Stimulated activated CD8-positive, alpha-beta memory T cell treated with anti-CD3 and anti-CD28 coated beads, Interleukin-15, amount 100 ng/mL, for 4 hours (primary cell): ENCODE measurements at places on chromosomes 7 and 10.

DNA sequence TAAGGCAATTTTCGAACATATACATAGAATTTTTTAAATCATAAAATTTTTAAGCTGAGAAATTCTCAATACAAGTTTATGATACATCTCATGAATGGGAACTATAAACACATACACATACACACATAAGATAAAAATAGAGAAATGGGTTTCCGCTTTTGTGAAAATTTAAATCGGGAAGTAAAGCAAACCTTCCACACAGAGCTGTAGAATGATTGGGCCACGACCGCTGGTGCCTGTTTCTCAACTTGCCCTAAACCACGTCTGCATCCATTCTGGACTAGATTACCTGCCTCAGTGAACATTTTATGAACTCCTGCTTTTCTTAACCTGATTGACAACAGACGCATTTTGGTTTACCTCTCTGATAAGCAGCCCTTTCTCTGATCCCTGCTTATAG is 264.4 kb downstream of the SKAP2 start:
- no peak for DNase-seq

- no peak for DNase-seq
Measured at GRCh38 chr7:108335269-108335918, 120.8 kb downstream of the NRCAM start.

DNA sequence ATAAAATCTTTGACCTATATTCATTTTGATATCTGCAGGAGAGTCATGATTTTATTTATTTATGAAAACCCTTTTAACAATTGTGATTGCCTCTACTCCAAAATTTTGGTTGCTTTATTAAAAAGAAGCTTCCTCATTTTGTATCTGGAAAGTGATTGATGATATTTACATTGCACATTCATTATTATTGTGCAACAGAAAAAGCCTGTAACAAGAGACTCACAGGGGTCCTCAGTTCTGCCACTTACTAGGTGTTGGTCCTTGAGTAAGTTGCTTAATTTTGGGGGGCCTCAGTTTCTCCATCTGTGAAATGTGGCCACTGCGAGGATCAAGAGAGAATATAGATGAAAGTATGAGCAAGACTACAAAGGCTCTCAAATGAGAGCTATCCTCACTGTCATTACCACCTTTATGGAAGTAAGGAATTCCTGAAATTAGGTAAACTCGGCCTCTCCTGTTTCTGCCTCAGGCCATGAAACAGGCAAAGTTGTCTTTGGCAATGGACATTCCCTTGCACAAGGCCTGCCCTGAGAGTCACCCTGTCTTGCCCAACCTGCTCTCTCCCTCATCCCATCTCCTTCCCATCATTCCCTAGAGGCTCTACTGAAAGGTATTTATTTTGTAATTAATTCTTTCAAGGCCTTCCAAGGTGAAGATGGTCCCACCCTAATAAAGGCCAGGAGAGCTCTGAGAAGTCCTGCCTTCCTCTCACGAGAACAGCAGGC is 66.1 kb upstream of the ABLIM1 start:
- DNase-seq: no peak

DNA sequence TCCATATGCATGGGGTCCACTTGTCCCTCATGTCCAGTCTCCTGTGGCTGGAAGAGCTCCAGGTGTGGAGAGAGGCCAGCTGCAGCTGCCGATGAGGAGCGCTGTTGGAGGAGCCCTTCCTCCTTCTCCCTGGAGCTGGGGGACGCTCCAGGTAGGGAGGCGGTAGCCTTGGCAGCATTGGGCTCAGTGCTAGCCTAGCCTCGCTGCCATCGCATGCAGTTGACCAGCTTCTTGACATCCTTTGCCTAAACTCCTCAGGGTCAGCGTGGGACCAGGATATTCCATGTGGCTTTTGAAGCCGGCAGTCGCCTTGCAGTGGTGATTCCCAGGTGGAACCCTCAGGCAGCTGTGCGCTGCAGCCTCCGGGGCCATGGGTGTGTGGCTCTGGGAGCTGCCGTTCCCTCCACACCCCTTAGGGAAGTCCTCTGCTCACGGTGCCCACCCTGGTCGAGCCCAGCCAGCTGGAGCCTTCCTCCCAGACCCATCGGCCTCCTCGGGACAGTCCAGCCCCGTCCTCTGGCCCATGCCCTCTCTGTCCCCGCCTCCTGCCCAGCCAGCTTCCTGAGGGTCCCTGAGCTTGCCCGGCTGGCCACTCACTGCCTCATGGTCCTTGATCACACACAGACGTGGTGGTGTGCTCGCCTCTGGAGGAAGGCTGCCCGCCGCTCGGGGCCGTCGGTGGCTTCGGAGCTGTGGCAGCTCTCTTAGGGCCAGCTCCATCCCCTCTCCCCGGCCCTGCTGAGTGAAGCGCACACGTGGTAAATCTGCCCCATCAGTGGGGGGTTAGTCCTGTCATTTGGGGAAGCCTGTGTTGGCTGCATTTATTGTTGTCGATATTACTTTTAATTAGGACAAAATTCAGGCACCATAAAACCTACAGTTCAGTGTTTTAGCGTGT is 21.2 kb downstream of the INPP5A start:
- no peak for DNase-seq

- no peak for DNase-seq
Measured at GRCh38 chr10:6719561-6719960, 139.5 kb upstream of the PRKCQ start.

GRCh38 chr7:28474282-28474638 is 61.9 kb downstream of the CREB5 start:
- DNase-seq: no peak

DNA sequence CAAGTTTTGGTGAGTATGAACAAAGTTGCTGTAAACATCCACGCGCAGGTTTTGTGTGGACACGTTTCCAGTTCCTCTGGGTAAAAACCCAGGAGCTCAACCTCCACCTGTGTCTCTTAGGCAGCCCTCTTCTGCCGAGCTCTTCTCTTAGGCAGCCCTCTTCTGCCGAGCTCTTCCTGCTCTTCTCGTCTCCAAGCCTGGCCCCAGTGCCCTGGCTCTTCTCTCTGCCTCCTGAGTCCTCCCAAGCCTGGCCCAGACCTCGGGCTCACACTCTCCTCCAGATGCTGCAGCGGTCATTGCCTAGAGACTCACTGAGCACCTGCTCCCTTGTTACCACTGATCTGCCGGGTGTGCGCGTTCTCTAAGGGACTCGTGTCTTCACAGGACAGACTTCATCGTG is 38.7 kb upstream of the BNIP3 start:
- no peak for DNase-seq

- DNase-seq: no peak
Measured at GRCh38 chr10:47040681-47041080, 129.5 kb downstream of the PTPN20 start.

GRCh38 chr7:150444674-150445365 is 5.6 kb upstream of the GIMAP8 start:
- DNase-seq: no peak

GRCh38 chr10:99524050-99524666 is 8.6 kb upstream of the NKX2-3 start:
- DNase-seq: no peak

DNA sequence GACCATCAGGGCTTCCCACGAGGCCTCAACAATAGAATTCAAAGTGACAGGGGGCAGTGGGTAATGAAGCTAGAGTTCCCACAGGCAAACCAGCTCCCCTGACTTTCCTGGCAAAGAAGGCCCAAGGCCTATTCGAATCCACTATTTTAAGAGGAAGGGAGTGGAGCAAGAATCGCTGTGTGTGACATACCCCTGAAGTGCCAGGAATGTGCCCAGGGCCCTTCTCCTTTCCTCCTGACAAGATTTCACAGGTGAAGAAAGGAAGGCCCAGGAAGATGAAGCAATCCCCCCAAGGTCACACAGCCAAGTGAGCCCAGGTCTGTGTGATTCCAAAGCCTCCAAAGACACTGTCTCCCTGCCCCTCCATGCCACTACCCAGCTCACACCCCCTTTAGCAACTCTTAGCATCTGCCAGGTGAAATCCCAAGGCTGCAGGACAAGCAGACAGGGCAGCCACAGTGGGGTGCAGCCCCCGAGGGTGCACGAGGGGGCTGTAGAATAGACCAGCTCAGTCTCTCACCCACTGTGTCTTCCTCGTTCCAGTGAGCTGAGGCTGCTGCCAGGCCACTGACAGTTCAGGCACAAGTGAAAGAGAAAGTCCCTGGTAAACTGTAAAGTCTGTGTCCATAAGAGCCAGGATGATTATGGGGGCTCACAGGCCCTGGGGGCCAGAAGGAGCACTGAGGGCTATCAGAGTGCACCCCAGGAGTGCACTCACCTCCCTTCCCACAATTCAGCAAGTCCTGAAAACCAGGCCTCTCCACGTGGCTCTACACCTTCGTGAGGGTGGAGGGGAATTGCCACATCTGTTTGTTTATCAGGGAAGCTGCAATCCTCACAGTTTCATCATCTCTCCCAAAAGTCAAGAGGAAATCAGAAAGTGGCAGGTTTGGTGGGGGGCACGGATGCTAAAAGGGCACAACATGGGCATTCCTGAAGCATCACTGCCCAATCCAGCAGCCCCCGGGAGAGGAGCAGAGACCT is 70.8 kb upstream of the ZMIZ1 start:
- no peak for DNase-seq

GRCh38 chr7:111931016-111931517 is 275.1 kb downstream of the DOCK4 start:
- DNase-seq: no peak

DNA sequence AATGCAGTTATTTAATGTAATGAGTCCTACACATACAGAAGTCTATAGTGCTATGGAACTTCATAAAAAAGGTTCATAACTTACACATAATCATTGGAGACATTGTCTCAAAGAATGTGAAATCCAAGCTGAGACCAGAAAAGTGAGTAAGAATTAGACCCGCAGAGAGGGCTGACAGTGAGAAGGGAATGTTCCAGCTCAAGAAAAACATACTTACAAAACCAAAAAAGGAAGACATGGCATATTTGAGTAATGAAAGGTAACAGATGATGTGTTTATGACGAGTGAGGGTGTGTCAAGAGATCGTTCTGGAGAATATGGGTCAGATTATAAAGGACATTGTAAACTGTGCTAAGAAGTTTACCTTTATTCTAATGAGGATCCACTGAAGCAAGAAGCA is 566.5 kb downstream of the ATRNL1 start:
- no peak for DNase-seq

DNA sequence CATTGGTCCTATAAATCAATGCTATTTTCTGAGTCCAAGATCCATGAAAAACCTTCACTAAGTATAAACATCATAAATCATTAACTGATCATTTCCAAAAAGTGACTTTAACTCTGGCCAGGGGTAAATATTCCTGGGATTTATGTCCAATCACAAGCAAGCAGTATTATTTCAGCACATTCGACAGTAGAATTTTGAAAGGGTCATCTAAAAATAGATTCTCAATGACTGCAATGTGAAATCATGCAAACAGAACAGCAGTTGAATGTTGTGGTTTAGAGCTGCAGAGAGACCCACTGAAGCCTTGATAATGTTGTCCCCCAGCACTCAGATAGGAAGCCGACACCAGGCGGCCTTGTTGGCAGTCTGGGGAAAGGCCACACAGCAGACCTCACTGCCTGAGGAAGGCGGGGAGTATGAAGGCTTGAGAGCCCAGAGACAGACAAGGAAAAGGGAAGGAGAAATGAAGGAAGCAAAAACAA is 38.1 kb downstream of the FAM107B start:
- DNase-seq: no peak

DNA sequence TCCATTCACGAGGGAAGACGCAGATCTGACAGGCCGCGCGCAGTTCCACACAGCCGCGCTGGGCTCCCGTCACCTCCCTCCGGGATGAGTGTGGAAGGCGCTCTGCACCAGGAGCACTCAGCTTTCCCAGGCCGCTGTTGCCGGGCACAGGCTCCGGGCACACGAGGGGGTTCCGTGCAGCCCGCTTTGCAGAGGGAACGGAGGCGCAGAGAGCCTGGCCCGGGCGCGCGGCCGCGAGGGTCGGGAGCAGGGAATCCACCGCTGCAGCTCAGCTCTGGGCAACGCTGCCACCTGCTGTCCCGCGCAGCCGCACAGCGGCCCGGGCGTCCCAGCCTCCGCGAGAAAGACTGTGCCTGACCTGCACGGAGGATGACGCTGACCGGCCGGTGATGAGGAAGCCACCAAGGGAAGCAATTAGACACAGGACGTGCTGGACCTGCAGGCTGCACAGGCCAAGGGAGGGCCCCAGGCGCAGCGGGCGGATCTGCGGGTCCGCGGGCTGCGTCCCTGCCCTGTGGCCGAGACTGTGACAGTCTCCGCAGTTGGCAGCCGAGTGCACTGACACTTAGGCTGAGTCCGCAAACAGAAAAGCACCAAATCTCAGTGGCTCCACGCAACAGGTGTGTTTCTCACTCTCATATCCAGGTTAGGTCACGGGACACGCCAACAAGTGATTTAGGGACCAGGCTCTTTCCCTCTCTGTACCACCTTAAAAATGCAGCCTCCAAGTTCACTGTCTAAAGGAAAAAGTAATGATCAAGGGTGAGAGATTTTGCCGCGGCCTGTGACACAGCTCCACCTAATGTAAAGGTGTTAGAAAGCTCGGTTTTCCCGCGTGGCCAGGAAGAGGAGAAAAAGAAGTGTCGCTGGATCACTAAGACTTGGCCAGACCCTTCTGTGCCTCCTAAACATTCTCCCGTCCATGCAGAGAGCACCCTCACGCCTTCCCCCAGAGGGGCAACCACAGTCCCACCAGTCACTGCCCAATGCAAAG is 94.5 kb downstream of the SEC61G start:
- DNase-seq: no peak

- DNase-seq: no peak
Measured at GRCh38 chr7:154857240-154857639, 145.7 kb downstream of the PAXIP1 start.

- no peak for DNase-seq
Measured at GRCh38 chr7:23405240-23405618, 65.1 kb downstream of the IGF2BP3 start.

DNA sequence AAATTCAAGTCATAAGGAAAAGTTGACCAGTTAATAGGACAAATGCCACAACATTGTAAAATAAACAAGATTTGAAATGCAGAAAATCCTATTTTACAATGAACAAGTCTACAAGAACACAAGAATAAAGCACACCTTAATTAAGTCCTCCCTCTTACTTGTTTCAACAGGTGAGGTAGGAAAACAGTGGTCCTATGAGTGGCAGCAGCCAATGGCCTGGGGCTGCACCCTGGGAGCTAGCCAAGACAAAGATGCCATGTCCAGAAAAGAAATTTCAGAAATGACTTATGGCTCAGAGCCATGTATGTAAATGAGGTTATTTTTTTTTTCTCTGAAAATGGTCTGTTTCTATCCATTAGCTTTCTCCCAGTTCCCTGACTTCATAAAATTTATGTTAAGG is 14.3 kb downstream of the KLLN start:
- DNase-seq: no peak

DNA sequence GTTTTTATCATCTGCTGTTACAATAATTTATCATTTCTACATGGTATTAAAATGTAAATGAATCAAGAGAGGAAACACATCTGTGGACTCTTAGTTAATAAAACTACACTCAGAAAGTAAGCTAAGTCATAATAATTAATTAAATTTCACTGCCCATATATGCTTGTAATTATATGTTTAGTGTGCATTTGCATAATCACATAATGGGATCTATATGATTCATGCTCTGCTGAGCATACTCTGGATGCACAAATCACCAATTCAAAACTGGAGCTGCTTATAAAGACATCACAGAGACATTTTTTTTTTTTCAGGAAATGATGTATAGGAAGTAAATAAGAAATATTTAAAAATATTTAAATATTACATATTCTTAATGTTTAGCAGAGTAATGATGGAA is 151.6 kb upstream of the STEAP4 start:
- no peak for DNase-seq
